ENCODE measurements at places on chromosomes 12 and 14.
A peak's percentile ranks its signal among the peaks of the same experiment; 100 is the strongest.

GRCh38 chr12:10012630-10013330 lies 2.4 kb downstream of the CLEC12B start:
- DNase-seq, result no peak

DNA sequence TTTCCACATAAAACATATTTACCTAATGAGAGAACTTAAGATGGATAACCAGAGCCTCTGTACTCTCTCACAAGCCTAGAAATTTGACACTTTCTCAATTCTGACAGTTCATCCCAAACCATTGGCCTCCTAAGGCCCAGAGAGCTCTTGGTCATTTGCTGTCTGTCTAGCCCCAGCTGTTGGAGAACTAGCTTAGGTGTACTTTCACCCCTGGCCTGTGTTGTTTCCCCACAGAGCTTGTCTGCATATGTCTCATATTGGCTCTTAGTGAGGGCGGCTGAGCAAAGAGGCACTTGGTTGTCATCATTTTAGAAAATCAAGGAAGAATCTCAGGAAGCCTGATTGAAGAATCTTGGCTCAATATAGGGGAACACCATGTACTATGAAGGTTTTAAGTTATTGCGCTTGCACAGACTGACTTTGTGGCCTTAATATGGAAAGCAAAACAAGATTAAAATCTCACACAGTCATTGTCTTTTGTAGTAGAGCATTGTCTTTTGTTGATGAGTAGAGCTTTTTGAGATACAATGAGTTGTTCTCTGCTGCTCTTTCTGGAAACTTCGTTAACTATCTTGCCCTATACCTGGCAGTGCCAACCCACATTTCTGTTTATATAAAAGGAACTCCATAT lies 324.6 kb downstream of the RAD51B start:
- DNase-seq, result no peak

DNA sequence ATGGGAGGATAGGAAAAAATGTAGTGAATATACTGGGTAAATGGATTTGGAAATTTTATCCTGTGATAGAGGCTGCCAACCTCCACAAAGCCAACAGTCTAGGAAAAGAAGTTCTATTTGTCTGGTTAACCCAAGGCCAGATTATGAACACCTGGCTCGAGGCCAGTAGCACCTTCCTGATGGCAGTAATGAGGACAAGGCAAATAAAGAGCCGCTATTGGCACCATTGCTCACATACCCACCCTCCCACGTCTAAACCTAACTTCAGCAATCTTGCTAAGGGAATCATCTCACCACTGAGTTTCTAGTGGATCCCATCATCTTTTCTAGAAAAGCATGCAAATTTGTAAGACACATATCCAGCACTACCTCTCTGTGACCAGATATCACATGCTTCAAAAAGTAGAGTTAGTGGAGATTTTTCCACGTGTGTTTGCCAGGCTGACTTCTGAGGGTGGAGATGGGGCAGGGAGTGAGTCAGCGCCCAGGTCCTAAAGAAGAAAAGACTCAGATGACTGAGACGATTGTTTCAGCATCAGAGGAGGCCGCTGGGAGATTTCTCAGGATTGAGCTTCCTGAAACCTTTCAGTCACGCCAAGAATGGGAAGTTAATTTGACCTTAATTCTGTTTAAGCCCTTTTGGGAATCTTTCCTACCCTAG lies 362.9 kb downstream of the EMP1 start:
- no peak for DNase-seq

DNA sequence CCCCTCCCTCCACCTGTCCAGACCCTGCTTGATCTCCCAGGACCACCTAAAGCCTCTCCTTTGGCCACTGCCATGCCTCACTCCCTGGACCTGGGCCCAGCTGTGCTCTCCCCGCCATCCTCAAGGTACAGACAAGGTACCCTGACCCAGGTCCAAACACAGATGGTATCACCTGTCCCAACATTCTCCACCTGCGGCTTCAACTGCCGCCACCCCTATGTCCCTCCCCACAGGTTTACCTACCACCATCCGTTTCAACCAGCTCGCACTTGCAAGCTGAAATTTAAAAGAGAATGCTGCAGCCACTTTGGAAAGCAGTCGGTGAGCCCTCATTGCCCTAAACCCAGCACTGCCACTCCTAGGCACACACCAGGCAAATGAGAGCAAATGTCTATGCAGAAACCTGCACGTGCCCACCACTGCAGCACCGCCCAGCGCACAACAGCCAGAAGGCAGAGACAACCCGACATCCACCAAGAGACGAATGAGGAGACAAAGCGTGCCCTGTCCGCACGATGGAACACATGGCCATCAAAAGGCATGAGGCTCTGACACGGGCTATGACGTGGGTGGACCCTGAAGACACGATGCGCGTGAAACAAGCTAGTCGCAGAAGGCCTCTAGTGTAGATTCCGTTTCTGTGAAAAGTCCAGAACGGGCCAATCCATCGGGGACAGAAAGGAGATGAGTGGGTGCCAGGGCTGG lies 71.0 kb downstream of the RFLNA start:
- DNase-seq, result no peak

DNA sequence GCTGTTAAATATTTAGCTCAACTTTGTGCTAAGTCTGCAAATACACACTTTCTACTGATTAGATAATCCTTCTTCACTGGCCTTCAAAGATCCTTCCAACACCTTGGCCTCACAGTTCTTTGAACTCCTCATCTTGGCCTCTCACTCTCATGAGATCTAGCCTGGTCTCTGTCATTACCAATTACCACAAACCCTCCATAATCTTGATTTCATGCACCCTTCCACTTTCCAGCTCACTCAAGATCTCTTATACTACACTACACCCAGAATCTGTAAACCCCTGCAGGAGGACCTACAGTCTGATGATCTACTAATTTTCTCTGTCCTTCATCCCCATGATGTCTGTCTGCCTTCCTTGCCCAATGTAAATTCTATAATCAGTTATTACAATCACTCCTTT lies 71.1 kb downstream of the DUSP16 start:
- DNase-seq, result no peak

DNA sequence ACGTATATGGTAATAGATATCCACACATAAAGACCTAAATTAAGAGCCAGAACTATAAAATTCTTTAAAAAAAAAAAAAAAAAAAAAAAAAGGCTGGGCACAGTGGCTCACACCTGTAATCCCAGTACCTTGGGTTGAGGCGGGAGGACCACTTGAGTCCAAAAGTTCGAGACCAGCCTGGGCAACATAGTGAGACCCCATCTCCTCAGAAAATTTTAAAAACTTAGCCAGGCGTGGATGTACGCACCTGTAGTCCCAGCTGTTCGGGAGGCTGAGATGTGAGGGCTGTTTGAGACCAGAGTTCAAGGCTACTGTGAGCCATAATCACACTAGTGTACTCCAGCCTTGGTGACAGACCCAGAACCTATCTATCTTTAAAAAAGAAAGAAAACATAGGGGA lies 4.3 kb downstream of the BTBD7 start:
- no peak for DNase-seq

GRCh38 chr14:101249676-101250036 lies 311.6 kb upstream of the DIO3 start:
- DNase-seq, result no peak

- peak; percentile 67 for DNase-seq
Measured at GRCh38 chr14:78595797-78596196, 425.6 kb downstream of the NRXN3 start.

DNA sequence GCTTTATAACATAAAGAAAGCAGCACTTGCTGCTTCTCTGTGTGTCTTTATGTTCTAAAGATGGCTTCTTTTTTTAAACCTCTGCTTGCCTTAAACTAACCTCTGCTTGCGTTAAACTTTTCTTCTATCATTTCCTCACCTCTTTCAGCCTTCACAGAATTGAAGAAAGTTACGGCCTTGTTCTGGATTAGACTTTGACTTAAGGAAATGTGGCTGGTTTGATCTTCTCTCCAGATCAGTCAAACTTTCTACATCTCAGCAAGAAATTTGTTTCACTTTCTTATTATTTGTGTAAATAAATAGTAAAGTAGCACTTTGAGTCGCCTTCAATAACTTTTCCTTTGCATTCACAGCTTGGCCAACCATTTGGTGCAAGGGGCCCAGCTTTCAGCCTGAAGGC lies 64.2 kb downstream of the CMAS start:
- DNase-seq, result no peak

- DNase-seq, result no peak
Measured at GRCh38 chr14:90518069-90518940, 121.5 kb downstream of the CALM1 start.

- no peak for DNase-seq
Measured at GRCh38 chr12:100995201-100995600, 200.6 kb downstream of the ANO4 start.

- peak; percentile 64 for DNase-seq
Measured at GRCh38 chr14:21768116-21768874, 94.7 kb upstream of the OR4E1 start.

- DNase-seq, result no peak
Measured at GRCh38 chr14:35113308-35113950, 8.4 kb downstream of the PPP2R3C start.

GRCh38 chr12:89140602-89141238 lies 211.6 kb downstream of the DUSP6 start:
- peak; percentile 26 for DNase-seq

DNA sequence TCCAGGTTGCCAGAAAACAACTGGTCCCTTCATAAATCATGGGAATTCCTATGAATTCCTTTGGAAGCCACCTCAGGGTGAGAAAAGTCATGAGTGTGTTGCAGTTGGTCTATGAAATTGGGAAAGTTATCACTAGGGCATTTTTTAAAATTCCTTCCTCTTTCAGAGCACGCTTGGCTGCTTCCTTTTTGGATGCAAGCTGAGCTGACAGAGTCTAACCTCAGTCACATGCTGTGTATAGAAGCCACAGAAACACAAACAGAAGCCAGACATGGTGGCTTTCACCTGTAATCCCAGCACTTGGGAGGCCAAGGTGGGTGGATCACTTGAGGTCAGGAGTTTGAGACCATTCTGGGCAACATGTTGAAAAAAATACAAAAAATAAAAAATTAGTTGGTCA lies 21.7 kb upstream of the HELB start:
- DNase-seq, result no peak

- no peak for DNase-seq
Measured at GRCh38 chr12:61870658-61871484, 389.3 kb upstream of the USP15 start.

All from NCI-H2171 treated with DMSO at 0.1 percent for 48 hours (cell line).